ENCODE measurements at places on chromosomes 2 and 18.

GRCh38 chr2:29703336-29703735 lies 218.1 kb downstream of the ALK start:
- DNase-seq: no peak

GRCh38 chr18:26639149-26639548 lies 90.8 kb upstream of the KCTD1 start:
- no peak for DNase-seq

DNA sequence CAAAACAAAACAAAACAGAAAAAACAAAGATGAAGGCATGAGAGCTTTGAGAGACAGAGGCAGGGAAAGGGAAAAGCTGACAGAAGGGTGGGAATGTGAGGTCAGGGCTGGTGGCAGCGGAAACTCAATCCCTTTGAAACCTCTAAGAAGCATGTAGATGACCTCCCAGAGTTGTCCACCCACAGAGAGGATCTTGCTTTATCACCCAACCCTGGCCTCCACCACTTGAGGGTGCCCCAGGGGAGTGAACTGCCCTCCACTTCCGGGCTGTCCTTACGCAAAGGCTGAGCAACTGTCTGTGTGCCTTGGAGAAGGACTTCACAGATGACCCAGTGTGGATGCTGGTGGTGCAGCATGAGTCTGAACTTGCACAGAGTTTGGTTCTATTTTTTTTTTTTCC lies 26.7 kb downstream of the PDCL3 start:
- no peak for DNase-seq

DNA sequence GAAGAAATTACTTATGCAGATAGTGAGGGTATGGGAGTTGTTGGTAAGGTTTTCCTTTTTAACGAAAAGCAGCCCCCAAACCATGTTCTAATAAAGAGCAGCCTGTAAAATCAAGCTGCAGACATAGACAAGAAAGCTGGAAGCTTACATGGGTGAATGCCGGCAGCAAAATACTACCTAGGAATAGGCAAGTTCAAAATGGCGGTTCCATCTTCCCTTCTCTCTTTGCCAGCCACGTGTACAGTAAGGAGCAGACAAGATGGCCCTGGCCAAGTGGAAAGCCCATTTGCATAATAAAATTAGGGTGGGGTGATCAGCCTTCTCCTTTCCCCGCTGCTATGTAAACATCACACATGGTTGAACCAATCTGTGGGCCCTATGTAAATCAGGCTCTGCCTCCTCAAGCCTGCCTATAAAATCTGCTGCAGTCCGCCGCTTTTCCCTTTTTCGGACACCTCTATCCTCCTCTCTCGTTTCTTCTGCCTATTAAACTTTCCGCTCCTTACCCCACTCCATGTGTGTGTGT lies 155.0 kb downstream of the ZBTB7C start:
- DNase-seq: no peak

- DNase-seq: no peak
Observed at GRCh38 chr2:182228073-182228473, 198.8 kb downstream of the PDE1A start.

DNA sequence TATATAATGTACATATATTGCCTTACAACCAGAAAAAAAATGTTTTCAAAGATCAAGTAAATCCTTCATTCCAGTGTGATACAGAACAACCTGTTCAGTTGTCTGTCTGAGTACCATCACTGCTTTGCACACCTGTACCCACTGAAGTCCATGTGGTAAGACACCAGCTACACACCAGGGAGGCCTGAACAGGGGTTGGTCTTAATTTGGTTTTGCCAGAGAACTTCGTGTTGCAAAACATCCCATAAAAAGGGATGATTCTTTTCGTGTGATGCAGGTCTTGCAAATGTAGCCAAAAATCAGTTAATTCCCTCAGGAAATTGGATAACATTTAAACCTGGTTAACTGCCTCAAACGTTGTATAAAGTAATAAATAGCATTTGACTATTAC lies 73.7 kb upstream of the SLC1A4 start:
- DNase-seq: no peak

DNA sequence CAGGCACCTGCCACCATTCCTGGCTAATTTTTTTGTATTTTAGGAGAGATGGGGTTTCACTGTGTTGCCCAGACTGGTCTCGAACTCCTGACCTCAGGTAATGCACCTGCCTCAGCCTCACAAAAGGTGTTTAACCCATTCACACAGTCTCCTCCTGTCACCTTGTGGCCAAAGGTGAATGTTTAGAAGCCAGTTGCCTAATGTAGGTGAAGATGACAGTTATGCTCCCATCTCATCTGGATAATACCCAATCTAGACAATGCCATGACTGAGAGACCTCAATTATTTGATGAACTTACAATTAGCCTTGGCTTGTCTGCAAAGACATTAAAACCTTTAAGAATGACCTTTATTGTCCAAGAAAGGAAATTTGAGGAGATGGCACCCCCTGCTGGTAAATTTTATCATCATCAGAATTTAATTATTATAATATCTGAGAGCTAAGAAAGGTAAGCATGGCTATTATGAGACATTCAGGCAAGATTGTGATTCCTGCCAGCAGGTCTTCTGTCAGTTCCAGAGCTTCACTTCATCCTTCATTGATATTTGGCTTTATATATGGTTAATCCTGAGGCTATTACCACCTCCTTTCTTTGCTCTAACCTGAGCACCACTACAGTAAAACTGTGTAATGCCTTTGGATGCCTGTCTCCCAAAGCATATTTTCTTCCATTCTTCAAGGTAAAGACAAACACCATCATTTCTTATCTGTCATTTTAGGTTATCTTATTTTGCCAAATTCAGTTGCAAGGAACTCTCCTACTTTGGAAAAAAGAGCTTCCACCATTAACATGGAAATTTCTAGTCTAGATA lies 117.6 kb downstream of the FAM124B start:
- DNase-seq: no peak

- DNase-seq: no peak
Observed at GRCh38 chr2:63192169-63192888, 141.7 kb downstream of the OTX1 start.

DNA sequence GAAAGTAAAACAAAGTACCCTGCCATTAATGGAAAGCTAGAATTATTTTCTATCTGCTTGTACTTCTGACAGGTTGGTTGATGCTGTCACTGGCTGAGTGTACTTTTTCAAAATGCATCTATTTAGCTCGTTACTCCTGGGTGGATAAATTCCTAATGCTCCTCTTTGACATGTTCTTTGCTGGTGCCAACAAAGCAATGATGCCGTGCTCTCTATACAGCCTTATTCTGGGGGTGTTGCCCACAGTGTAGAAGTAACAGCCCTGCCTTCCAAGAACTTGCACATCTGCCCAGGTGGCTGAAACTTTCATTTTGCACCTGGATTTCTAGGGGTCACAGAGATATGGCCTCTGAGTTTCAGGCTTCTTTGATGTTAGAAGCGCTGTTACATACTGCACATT lies 132.4 kb downstream of the SLC4A3 start:
- DNase-seq: no peak

DNA sequence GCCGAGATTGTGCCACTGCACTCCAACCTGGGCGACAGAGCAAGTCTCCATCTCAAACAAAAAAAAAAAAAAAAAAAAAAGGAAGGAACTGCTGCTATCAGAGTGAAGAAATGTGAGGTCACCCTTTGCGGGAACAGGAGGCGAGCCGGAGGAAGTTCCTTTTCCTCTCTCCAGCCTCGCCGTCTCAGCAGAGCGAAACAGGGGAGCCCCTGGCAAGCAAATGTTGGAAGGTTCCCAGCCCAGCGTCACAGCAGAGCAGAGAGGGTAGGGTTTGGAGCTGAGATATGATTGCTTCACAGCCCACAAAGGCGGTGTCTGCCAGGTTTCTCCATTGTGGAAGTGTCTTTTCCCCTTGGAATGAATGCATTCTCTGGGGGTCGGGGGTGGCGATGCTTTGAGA lies 28.5 kb downstream of the SLC20A1 start:
- DNase-seq: no peak

DNA sequence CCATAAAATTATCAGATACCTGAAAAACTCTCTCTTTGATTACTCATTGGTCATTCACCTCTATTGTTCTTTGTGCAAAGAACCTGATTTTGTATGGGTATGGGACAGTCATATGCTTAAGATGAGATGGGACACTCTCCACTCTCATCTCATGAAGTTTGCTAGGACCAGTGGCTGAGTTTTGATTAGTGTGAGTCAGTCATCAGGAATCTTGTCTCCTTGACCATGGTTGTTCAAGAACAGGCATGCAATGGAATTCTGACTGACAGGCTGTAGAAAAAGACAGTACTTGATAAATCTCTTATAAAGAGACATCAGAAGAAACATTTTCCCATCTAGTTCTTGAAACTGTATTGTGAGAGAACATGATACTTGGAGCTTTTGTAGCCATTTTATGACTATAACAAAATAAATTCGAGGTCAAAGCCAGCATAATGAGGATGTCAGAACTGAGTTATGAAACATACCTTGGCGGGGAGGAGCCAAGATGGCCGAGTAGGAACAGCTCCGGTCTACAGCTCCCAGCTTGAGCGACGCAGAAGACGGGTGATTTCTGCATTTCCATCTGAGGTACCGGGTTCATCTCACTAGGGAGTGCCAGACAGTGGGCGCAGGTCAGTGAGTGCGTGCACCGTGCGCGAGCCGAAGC lies 367.0 kb downstream of the NR4A2 start:
- no peak for DNase-seq

DNA sequence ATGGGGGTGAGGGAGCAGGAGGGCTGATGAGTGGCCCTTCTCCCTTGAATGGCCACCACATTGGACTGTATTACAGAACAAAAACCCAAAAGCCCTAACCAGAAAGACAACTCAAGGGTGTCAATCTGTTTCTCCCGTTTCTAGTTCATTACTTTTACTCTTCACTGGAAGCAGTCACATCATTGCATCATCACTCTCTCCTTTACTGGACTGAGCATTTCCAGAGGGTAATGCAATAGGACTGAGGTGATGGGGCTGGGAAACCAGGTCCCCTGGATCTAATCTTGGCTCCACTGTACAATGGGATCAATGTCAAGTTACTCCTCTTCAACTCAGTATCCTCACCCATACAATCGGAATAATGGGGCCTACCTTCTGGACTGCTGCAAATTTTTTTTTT lies 56.1 kb downstream of the BCL2 start:
- DNase-seq: no peak

- DNase-seq: peak; percentile 33
Observed at GRCh38 chr2:98463081-98463481, 18.4 kb downstream of the INPP4A start.

DNA sequence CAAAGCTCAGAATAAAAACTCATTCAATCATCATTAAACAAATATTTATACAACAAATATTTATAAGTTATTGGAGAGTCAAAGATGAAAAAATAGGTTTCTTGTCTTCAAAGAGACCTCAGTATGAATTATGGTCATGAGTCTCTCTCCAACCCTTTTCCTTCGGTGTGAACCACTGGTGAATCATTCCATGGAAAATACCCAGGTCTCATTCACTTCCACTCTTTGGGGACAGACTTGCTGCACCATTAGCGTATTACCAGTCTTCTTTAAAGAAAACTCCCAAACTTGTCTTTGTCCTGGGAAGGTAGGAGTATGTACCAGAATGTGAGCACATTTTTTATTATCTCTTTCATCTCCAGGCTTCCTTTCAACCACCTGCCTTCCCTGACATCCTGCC lies 257.4 kb upstream of the RBMS1 start:
- DNase-seq: no peak

- DNase-seq: peak; percentile 54
Observed at GRCh38 chr18:12308386-12309100, 502 bp downstream of the TUBB6 start.

DNA sequence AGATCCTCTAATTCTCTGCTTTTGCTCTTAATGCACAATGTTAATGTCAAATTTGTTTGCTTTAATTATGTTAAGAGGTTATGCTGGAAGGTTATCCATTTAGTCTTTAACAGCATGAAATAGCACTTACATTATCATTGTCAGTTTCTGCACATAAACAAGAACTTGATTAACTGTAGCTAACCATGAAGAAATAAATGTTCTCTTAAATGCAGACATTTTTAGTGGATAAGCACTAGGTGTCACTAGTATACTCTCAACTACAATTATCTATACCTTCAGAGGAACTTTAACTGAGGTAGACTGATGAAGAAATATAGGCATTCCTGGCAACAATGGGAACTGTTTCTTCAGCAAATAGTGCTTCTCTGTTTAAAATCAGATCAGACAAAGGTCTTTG lies 178.8 kb upstream of the CHST9 start:
- no peak for DNase-seq

GRCh38 chr2:20635113-20635510 lies 15.8 kb downstream of the HS1BP3 start:
- no peak for DNase-seq

- no peak for DNase-seq
Observed at GRCh38 chr2:72182547-72182946, 34.9 kb upstream of the CYP26B1 start.

GRCh38 chr18:8357320-8357719 lies 251.9 kb upstream of the RAB12 start:
- DNase-seq: no peak

DNA sequence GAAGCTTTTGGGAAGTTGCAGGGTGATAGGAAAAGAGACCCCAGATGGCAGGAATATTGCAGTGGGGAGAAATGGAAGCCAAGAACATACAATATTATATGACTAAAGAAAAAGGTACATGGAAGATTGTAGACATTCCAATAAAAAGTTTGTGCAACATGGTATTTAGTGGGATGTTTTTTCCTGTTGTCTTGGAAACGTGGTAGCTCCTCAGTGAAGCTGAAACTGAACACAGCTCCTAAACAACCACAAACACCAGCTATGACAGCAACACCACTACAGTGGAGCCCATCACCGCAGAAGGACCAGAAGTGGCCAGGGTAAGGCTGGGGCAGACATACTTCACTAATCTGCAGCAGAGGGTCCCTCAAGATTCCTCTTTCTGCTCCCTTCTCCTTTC lies 246.8 kb downstream of the CDH20 start:
- DNase-seq: no peak

GRCh38 chr2:229454934-229455631 lies 184.0 kb upstream of the PID1 start:
- no peak for DNase-seq

GRCh38 chr2:157874997-157875640 lies 1.0 kb downstream of the ACVR1 start:
- no peak for DNase-seq

DNA sequence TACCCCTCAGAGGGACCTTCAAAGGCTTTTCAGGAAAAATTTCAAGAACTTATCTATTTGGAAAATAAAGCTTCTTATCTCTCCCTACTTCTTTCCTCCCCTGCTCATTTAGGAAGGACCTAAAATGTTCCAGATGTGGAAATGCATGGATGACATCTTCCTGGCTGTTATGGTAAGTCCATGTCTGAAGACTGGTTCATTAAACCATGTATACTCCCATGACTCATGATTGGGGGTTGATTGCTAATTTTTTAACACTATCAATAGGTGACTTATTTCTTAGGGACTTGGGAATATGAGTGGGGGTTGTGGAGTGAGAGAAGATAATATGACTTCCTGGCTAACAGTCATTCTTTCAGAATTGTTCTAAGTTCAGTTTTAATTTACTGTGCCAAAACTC lies 104.0 kb upstream of the PARD3B start:
- no peak for DNase-seq

GRCh38 chr2:37091873-37092272 lies 7.6 kb downstream of the GPATCH11 start:
- DNase-seq: no peak

All from stimulated activated CD8-positive, alpha-beta memory T cell treated with anti-CD3 and anti-CD28 coated beads, Interleukin-4, amount 100 ng/mL, for 48 hours (primary cell).